ENCODE measurements at places on chromosomes 1 and 21. TPM values are rescaled to one million over a fixed set of nuclear protein-coding genes. Genes with fewer than 3 reads are reported as not detected.

DNA sequence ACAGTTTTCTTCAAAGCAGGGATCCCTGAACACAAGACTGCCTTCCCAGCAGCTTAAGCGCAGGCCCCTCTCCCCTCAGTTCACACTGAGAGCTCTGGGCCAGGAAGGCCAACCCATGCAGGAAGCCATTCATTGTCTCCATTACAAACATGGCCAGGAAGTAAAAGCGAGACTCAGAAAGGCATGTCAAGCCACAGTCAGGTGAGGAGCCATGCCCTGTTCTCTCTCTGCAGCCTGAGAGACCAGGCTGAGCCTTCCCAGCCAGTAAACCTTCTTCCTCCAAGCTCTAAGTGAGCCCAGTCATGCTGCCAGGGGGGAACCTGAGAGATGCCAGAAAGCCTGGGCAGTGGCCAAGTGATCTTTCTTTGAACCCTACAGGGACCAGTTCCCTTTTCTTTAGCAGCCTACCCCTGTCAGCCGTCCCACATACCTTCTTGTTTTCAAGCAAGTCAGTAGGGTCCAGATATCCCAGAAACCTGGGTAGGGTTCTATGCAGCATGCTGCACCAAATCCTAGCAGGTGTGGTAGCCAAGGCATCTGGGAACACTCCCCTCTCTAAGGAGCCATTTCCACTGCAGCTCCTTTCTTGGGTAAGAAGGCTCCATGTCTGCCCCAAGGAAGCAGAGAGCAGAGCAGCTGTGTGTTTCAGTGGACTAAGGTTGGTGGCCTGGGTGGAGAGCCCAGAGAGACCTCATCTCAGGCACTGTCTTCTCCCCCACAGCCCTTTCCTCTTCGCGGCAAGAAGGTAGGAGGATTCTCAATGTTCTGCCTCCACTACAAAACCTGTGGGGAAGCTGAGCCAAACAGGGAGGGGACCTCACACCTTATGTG, 977 bp downstream of the TRAF3IP3 start:
- peak overlapping the region; percentile 94 for H3K4me3 ChIP-seq
- no peaks in the 10 kb centered on the region for H3K27me3 ChIP-seq
- DNase-seq: peak; percentile 60
- peaks cover 56% of the 10 kb centered on the region for H3K36me3 ChIP-seq
- peak overlapping the region; percentile 99 for H3K27ac ChIP-seq

Gene ADGRL2
- total RNA-seq: not detected

GRCh38 chr1:151047591-151047924, at the start of gene C1orf56:
Gene C1orf56 (plus strand): TSS chr1:151047751. CDS start chr1:151047848, 97 bp downstream.
- H3K27ac ChIP-seq: peak within 1 kb of the TSS; percentile 82
- peak; percentile 70 for DNase-seq
- H3K4me1 ChIP-seq: peaks cover 51% of the 10 kb centered on the region
- no peaks in the 10 kb centered on the region for H3K27me3 ChIP-seq
- peak within 1 kb of the TSS; percentile 88 for H3K4me3 ChIP-seq

- peaks cover 8% of the 10 kb centered on the region for H3K4me1 ChIP-seq
- no peak for DNase-seq
- peaks cover 16% of the 10 kb centered on the region for H3K27me3 ChIP-seq
Measured at GRCh38 chr1:942864-943533, 16.1 kb downstream of the NOC2L start.

- peak; percentile 63 for DNase-seq
- no peaks in the 10 kb centered on the region for H3K36me3 ChIP-seq
- H3K27ac ChIP-seq: peak overlapping the region; percentile 96
- H3K4me1 ChIP-seq: peaks cover 28% of the 10 kb centered on the region
- peak overlapping the region; percentile 86 for H3K4me3 ChIP-seq
- no peaks in the 10 kb centered on the region for H3K27me3 ChIP-seq
Measured at GRCh38 chr1:155192346-155193274, 15.1 kb downstream of the THBS3 start.

- H3K4me3 ChIP-seq: no peak overlapping the region
- H3K27ac ChIP-seq: no peak overlapping the region
- no peaks in the 10 kb centered on the region for H3K4me1 ChIP-seq
- H3K36me3 ChIP-seq: no peaks in the 10 kb centered on the region
- no peak for DNase-seq
Measured at GRCh38 chr21:26925636-26926035, 41.3 kb downstream of the ADAMTS5 start.

- DNase-seq: no peak
- no peak overlapping the region for H3K27ac ChIP-seq
- no peak overlapping the region for H3K4me3 ChIP-seq
- peaks cover 4% of the 10 kb centered on the region for H3K27me3 ChIP-seq
- no peaks in the 10 kb centered on the region for H3K36me3 ChIP-seq
Measured at GRCh38 chr1:208544794-208545193, 300.6 kb upstream of the PLXNA2 start.

- no peak overlapping the region for H3K27ac ChIP-seq
- H3K4me1 ChIP-seq: no peaks in the 10 kb centered on the region
- DNase-seq: no peak
- no peak overlapping the region for H3K4me3 ChIP-seq
- H3K36me3 ChIP-seq: peaks cover 59% of the 10 kb centered on the region
Measured at GRCh38 chr1:88935522-88936222, 44.3 kb upstream of the GTF2B start.

- H3K27me3 ChIP-seq: no peaks in the 10 kb centered on the region
- no peaks in the 10 kb centered on the region for H3K36me3 ChIP-seq
- peaks cover 87% of the 10 kb centered on the region for H3K4me1 ChIP-seq
- DNase-seq: peak; percentile 79
- peak overlapping the region; percentile 51 for H3K4me3 ChIP-seq
Measured at GRCh38 chr1:91555821-91556531, 55.3 kb downstream of the CDC7 start.

Gene LRRC39
- 0.17 TPM for total RNA-seq

GRCh38 chr1:171343727-171344472, 29.9 kb downstream of the FMO4 start:
- peaks cover 5% of the 10 kb centered on the region for H3K36me3 ChIP-seq
- no peaks in the 10 kb centered on the region for H3K27me3 ChIP-seq
- no peaks in the 10 kb centered on the region for H3K4me1 ChIP-seq
- H3K4me3 ChIP-seq: no peak overlapping the region

Gene KANK4
- total RNA-seq: not detected

DNA sequence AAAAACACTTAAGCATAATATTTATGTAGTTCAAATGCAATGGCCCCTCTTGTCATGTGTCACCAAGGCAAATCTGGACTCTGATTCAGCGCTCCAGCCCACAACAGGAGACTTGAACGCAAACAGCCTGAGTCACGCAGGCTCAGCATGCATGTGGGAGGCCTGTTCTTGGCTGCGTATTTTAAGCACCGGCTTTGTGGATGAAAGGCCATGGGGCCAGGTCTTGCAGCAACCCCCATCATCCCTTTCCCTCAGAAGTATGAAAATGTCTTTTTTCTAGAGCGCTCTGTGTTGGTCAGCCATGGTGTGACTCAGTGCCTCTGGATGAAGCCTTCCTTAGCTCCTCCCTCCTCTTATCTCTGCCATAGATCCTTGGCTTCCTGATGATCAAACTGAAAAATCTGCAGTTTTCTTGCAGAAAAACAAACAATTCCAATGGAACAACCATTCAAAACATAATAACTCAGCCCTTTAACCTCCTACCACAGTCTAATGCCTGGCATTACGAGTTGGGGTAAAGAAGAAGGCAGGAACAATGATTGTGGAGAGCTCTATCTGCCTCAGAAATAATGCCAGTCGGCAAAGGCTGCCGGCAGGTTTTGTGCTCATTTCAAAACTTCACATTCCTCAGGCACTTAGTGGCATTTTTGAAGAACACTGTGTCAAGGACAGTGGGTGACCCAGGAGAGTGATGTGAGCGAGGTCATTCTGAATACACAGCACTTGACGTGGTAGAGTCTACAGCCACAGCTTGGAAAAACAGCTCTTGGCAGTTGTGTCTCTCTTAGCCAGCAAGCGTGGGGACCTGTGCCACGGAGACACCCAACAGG, 167.5 kb downstream of the CLIC6 start:
- no peak overlapping the region for H3K4me3 ChIP-seq
- peak; percentile 72 for DNase-seq
- peak overlapping the region; percentile 19 for H3K27ac ChIP-seq
- peaks cover 55% of the 10 kb centered on the region for H3K4me1 ChIP-seq

GRCh38 chr1:119366424-119366823, 2.2 kb upstream of the HAO2 start:
- no peak overlapping the region for H3K4me3 ChIP-seq
- H3K27ac ChIP-seq: no peak overlapping the region
- no peak for DNase-seq

Measured in activated CD4-positive, alpha-beta memory T cell treated with anti-CD3 and anti-CD28 coated beads for 36 hours (primary cell).